ENCODE measurements at places on chromosomes 7 and 10.

DNA sequence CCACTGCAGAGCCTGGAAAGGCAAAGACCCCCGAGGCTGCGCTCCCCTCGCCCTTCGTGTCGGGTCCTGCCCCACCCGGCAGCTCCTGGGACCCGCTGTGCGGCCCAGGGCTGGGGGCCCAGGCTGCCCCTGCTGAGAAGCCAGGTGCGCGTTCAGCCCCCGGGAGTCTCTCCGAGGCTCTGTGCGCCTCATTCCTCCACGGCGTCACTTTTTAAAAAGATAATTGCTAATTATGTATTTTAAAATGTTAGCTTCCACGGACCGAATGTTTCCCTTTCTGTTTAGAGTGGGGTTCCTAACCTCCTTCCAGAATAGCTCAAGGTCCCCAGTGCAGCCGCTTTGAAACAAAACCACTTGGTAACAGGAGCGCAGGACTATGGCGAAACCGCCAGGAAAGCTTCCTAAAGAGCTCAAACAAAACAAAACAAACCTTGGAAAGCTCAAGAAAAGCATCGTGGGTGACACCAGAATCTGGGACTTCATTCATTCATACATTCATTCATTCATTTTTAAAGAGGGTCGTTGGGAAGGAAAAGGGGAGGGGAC, 45.6 kb downstream of the PDIA4 start:
- DNase-seq, result no peak

DNA sequence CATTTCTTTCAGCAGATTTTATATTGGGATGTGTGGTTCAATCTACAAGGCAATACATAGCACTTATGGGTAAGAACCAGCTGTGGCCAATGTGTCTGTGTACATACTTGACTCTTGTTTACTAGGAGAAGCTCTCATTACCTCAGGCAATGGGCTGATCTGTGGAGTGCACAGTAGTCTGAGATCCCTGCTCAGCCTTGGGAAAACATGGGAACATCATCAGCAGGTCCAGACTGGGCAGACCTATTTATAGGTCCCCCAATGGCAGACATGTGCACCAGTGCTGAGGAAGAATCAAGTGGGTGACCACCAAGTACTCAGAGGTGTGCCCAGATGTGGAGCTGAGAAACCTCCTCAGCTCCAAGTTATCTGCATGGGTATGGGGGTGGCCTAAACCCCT, 349.7 kb downstream of the KIF20B start:
- no peak for DNase-seq

DNA sequence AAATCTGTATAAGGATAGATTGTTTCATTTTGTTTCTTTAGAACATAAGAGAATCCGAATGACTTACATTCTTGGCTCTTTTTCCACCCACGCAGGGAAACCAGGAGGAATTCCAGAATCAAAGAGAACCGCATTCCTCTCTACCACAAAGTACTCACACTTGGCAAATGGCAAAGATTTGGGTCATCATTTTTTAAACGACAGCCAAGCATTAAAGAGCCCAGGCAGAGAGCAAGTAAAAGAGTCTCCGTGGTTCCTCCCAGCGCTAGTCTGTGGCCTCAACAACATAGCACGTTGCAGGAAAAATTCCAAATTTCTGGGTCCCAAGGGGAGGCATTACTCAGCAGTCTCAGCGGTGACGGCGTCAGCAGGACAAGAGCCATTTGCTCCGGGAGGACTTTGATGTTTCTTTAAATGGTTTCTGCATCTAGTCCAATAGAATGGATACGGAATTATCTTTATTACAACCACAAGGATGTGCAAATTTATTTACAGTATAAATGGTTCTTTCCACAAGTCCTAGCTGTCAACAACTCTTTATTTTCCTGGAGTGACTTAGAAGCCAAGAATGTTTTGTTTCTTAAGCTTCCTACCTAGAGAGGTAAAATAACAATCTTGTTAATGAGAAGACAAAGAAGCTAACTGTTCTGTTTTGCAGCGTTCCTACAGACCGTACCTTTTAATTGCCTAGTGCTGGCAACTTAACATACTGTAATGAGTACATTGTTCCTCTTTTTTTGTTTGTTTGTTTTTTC, 232.5 kb downstream of the SKIDA1 start:
- no peak for DNase-seq

DNA sequence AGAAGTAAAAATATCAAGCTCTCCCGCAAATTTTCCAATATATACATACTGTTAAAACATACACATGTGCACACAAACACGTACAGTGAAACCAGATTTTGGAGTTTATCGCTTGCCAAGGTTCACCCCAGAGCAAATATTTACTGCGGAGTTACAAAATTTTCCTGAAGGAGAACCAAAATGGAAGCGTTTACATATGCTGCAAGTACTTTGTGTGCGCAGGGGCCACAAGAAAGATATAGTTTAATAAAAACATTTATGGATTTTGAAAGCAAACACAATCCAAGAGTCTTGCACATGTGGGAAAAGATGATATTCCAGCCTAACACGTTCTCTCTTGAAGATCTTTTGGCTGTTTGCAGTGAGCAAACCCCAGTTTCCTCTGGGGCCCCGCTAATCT, 301.3 kb upstream of the NFE2L3 start:
- no peak for DNase-seq

DNA sequence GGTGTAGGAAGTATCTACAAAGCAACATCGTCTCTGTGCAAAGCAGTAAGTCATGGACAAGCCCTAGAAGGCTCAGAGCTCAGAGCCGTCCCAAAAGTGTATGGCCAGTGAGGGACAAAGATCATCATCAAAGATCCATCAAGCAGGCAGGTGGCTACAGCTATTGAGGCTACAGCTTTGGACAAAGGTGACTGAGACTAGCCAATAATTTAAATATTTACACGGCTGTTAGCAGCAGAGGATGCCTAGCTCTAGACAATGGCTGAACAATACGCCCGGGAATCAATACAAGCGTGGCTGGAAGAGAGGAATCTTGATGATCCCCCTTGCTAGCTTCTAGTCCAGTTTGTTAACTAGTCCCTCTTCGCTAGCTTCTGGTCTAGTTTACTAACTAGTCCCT, 17.9 kb downstream of the NMT2 start:
- DNase-seq, result no peak

DNA sequence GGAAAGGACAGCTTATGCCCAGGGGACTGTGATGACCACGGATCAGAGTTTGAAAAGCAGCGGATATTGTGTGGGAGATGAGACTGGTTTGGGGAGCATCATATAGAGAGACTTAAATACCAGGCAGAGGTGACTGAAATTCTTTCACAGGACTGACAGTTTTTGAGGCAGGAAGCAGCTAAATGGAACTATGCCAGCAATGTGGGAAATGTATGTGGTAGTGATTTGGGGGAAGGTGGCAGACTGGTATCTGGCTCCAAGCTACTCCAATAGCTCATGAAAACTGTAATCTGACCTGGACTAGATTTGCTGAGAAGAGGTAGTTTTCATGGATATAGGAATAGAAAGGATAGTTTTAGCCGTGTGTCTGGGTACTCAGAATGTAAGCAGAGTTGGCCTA, 592.6 kb downstream of the REEP3 start:
- no peak for DNase-seq

DNA sequence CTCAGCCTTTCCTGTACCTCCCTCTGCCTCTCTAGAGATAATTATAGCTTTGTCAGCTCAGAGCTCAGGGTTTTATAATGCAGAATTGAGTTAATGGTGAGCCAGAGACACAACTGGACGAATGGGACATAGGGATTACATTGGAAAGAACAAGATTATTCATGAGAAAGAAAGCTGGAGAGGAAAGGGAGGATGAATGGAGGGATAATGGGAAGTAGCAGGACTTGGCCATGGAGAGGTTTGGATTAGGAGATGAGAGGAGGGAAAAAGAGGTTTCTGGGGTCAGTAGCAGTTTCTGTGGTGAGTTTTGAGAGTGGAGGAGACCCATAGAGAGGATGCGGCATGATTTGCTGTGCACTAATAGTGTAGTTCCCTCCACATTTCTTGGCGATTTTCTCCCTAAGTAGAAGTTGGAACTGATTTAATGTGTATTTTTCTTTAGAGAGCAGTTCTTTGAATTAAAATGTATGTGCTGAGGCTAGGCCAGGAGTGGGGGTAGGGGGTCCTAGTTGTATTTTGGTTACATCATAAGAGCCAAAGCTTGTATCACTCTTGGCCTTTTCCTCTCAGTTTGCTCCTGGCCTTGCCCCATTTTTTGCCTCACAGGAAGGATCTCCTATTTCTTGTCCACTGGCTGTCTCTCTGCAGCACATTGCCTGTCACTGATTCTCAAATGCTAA, 107.4 kb downstream of the MKX start:
- no peak for DNase-seq
